ENCODE measurements at places on chromosomes 16 and 17. TPM values are rescaled to one million over a fixed set of nuclear protein-coding genes. Genes with fewer than 3 reads are reported as not detected.

Gene CCL11
- polyA plus RNA-seq: 0.30 TPM

Gene LRRC46
- polyA plus RNA-seq: 1.5 TPM

Gene KRTAP4-6
- polyA plus RNA-seq: not detected

Gene CACNG1
- polyA plus RNA-seq: 340 TPM

Gene GNAO1
- polyA plus RNA-seq: 1.3 TPM

Gene GDPD3
- polyA plus RNA-seq: 8.5 TPM

Gene EFCAB5
- 1.1 TPM for polyA plus RNA-seq

Gene GPRC5C
- 46.6 TPM for polyA plus RNA-seq

Gene TBC1D3H
- polyA plus RNA-seq: not detected

Gene TMEM11
- polyA plus RNA-seq: 30.4 TPM

Gene MAZ
- 270 TPM for polyA plus RNA-seq

Gene CFAP52
- 0.43 TPM for polyA plus RNA-seq

Gene TBX2
- polyA plus RNA-seq: 12.2 TPM

Gene PRCD
- 4.6 TPM for polyA plus RNA-seq
